ENCODE measurements at places on chromosomes 7 and 10.
A peak's percentile ranks its signal among the peaks of the same experiment; 100 is the strongest.

DNA sequence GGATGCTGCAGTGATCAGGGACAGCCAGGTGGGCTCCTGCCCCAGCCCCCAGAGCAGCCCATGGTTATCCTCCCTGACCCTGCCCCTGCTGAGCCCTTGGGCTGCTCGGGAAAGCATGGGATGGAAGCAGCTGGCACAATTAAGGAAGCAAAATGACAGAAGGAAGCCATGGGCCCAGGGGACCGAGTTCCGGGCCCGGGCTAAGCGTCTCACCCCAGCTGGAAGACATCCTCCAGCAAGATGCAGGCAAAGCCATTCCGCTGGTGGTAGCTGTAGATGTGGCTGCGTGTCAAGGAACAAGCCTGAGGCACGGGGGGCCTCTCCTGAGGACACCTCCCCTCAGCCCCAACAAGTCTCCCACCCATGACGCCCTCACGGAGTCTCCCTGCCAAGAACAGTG, 1.1 kb downstream of the ATG9B start:
- DNase-seq, result peak; percentile 69

DNA sequence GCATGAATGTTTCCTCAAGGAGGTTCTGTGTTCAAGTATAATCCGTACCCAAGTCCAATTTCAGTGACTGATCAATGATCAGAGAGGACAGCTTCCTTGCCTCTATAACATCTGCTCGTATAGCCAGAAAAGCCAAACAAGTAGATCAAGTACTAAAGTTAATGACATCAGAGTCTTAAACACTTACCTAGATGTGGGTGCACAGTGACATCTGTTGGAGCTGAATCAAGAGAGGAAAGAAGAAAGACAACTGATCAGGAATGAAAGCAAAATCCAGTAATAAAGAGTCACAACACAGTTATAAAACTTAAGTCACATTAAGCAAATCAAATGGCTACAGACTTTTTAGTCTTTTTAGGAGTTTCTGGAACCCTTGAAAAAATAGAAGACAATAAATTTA, 236.5 kb downstream of the RELN start:
- DNase-seq, result peak; percentile 43

- no peak for DNase-seq
These were observed 66.3 kb upstream of the FRMD4A start for GRCh38 chr10:14397066-14397465.

- no peak for DNase-seq
These were observed 40.9 kb upstream of the ZNF365 start for GRCh38 chr10:62333135-62333889.

DNA sequence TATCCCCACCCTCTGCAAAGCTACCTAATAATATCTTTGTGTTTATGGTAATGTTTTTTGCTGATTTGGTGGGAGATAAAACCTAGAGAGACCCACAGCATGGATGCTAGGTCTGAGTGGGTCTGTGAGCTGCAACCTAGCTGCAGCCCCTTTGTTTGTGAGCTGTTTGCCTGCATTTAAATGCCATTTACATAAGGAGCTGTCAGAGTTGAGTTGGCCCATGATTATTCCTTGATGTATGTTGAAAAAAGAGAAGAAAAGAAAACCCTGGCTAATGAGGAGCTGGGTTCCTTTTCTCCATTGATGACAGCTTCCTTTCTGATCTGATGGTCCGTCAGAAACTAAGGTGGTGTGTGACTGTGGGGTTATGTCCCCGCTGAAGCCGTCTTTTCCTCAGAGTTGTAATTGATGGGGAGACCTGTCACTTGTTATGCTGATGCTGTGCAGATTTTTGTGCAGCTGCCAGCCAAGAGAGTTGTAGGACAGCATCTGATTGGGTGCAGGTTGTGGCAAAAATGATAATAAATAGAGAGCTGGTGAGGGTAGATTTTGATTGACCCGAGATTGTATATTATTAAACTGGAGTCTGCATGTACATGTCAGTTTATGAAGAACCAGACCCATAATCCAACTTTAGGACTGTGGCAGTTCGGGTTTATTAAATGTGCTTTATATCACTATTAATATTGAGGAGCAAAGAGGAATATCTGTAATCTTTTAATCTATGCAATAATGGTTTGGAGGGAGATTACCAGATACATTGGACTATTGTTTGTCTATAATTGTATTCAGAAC, 219.8 kb downstream of the AUTS2 start:
- no peak for DNase-seq

- DNase-seq, result no peak
These were observed 11.5 kb upstream of the MALSU1 start for GRCh38 chr7:23287612-23288011.

DNA sequence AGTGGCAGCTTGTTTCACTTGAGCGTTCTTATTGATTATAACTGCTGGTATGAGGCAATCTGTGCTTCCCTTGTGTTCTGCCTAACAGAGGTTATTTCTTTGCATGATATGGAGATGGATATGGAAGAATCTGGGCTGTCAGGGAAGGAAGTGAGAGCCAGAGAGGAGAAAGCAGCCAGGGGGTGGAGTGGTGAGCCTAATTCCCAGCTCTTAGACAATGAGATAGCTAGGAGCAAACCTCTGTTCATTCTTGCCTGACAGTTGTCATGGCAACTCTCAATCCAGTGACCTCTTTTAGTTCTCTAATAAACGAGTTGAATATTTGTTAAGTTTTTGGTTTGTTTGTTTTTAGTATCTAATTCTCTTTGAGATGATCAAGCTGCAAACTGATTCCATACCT, 214.3 kb downstream of the NRG3 start:
- peak; percentile 7 for DNase-seq

DNA sequence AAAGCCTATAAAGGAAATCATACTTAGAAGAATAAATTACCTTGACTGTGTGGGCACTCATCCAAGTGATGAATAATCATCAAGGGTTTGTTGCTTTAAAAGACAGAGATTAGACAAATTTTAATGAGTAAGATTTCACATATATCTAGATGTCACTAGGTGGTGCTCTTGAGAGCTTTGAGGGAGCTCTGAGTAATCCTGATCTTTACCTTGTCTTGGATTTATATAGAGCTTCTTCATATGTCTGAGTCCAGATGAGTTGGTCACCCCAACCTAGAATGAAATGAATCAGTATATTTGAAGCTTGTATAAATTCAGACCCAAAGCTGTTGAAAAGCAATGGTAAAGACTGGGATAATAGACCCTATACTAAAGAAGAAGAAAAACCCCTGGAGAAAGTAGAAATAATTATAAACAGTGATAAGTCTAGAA, 3.7 kb downstream of the AGR2 start:
- peak; percentile 67 for DNase-seq

- no peak for DNase-seq
These were observed 20.8 kb downstream of the SH3PXD2A start for GRCh38 chr10:103834436-103835095.

GRCh38 chr10:28169525-28169924, 133.3 kb downstream of the MPP7 start:
- no peak for DNase-seq

- DNase-seq, result peak; percentile 94
These were observed 623 bp upstream of the CEP41 start for GRCh38 chr7:130441408-130441869.

GRCh38 chr7:141291541-141291940, 217.7 kb downstream of the TMEM178B start:
- no peak for DNase-seq

- no peak for DNase-seq
These were observed 17.8 kb upstream of the ZKSCAN1 start for GRCh38 chr7:99997545-99998137.

All from NCI-H2171 treated with DMSO at 0.1 percent for 48 hours (cell line).